ENCODE measurements at places on chromosomes 4 and X.
A peak's percentile ranks its signal among the peaks of the same experiment; 100 is the strongest.

DNA sequence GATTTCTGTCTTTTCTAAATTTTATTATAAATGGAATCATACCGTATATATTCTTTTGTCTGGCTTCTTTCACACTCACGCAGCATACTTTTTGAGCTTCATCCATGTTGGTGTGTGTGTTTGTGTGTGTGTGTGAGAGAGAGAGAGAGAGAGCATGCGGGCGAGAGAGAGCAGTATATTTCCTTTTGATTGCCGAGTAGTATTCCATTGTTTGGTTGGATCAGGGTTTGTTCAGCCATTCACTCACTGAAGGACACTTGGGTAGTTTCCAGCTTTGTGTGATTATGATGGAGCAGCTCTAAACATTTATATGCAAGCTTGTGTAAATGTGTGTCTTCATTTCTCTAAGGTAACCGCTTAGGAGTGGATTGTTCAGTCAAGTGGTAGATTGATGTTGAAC lies 3.1 kb upstream of the L1CAM start:
- no peak for DNase-seq

- no peak for DNase-seq
Observed at GRCh38 chr4:128525992-128526630, 238.5 kb upstream of the PGRMC2 start.

- peak; percentile 7 for DNase-seq
Observed at GRCh38 chrX:46325312-46325877, 219.8 kb downstream of the ZNF674 start.

- DNase-seq, result no peak
Observed at GRCh38 chr4:181508601-181509000, 734.6 kb upstream of the TENM3 start.

DNA sequence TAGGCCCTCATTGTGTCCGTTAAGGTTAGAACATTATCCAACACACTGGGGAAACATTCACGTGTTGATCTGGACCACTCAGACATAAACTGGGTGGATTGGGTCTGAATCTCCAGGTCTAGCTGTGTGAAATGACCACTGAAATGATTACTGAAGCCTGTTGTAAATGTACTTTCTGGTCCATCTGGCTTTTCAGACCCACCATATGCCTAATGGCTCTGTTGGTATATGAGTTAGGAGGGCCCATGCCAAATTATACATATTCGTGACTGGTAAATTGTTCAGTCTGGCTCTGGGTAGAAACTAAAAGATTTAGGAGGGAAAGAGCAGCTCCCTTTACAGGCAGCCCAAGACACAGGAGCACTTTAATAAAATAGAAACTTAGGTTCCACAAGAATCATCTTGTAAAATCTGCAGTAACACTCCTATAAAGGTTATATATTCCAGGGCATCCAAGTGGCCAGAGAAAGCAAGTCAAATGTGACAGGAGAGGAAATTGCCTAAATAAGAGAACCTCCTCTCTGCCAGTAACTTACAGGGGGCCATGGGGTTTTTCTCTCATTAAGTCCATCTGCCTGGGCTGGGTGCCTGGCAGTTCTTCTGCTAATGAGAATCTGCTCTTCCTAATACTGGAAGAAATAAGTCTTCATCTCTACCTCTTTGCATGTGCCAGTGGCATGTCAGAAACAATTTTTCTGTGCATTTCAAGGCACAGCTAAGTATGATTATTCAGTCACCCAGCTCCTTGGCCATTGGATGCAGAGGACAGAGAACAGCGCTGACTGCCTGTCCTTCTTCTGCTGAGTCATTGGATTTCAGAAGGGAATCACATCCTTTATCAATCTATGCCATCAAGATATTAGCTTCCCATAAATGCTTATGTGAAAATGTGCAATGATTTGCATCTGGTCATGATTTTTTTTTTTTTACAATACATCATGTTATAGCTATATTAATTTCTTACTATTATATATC lies 112.6 kb downstream of the GLRA2 start:
- no peak for DNase-seq

DNA sequence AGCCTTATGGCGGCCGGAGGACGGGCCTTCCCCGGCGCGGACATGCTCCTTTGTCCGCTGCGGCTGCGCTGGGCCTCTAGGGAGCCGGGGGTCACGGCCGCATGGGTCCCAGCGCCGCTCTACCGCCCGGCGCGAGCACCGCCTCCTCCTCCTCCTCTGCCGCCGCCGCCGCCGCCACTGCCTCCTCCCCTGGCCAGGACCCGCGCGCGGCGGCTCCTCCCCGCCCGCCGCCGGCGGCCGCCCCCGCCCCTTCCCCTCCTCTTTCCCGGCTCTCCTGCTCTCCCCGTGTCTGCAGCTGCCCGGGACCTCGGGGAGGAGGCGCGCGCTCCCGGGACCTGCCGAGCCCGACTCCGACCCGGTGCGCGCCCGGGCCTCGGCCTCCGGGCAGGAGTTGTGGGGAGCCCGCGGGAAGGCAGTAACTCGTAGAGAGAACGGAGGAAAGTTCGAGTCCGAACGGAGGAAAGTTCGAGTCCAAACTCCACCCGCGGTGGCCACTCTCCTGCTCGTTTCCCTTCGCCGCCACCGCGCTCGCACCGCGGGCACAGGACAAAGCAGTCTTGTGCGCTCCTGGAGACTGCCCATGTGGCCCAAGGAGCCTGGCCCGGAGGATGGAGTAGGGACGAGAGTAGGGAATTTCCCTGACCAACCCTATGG lies at the start of gene ADGRA3:
Gene ADGRA3, minus strand, starts transcription at position 179 of the 654 bp plus-strand sequence. CDS start 282 bp downstream, outside the sequence.
- DNase-seq, result no peak

DNA sequence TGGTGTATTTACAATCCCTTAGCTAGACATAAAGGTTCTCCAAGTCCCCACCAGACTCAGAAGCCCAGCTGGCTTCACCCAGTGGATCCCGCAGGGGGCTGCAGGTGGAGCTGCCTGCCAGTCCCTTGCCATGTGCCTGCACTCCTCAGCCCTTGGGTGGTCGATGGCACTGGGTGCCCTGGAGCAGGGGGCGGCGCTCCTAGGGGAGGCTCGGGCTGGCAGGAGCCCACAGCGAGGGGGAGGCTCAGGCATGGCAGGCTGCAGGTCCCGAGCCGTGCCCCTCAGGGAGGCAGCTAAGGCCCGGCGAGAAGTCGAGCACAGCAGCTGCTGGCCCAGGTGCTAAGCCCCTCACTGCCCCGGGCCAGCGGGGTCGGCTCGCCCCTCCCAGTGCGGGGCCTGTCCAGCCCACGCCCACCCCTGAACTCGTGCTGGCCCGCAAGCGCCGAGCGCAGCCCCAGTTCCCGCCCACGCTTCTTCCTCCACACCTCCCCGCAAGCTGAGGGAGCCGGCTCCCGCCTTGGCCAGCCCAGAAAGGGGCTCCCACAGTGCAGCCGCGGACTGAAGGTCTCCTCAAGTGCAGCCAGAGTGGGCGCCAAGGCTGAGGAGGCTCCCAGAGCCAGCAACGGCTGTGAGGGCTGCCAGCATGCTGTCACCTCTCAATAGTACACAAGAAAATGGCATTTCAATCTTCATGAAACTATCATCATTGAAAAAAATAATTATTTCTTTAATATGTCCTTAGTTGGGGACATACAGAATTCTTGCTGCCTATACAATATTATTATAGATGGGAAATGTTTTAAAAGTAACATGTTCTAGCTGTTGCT lies 189.1 kb downstream of the SLC7A11 start:
- no peak for DNase-seq

GRCh38 chr4:10245751-10246150 lies 129.2 kb upstream of the WDR1 start:
- no peak for DNase-seq

DNA sequence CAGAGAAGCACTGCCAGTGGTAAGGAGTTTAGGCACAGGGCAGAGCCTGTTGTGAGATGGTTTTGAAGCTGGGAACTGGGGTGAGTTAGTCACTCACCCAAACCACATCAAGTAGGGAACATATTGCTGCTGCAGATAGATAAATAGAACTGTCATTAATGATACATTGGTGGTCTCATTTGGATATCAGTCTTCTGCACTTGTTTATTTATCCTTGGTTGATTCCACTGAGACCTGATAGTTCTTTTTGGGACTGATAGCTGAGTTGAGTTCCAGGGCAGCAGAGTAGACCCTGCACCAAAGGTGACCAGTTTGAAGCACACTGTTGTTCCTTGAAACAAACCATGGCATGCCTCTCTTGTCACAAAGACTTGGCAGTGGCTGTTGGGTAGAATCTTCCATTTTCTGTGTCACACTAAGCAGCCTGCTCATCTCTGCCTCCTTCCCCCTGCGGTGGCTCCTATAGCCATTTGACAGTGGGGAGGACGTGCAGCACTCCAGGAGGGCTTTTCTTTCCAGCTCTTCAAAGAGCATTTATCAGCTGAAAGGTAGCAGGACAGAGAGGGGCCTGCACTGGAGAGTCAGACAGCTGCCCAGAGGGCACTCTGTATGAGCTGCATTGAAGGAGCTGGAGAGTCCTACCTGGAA lies 59.7 kb upstream of the TMEM164 start:
- DNase-seq, result no peak

GRCh38 chr4:168917138-168917779 lies 92.8 kb downstream of the CBR4 start:
- no peak for DNase-seq

- no peak for DNase-seq
Observed at GRCh38 chr4:114178392-114178791, 198.9 kb upstream of the ARSJ start.

DNA sequence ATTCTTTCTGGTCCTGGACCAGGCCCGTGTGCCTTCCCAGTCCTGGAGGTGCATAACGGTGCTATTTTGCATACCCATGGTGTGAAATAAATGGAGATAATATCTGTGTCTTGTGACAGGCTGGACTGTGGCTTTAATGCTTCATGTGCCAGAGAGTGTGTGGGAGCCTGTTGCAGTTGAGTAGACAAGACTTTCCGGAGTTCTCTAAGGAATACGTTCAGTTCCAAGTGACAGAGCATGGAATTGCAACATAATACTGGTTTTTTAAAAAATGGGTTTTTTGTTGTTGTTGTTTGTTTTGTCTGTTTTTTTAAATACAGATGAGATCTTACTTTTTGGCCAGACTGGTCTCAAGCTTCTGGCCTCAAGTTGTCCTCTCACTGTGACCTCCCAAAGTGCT lies 74.0 kb downstream of the HPRT1 start:
- DNase-seq, result no peak

DNA sequence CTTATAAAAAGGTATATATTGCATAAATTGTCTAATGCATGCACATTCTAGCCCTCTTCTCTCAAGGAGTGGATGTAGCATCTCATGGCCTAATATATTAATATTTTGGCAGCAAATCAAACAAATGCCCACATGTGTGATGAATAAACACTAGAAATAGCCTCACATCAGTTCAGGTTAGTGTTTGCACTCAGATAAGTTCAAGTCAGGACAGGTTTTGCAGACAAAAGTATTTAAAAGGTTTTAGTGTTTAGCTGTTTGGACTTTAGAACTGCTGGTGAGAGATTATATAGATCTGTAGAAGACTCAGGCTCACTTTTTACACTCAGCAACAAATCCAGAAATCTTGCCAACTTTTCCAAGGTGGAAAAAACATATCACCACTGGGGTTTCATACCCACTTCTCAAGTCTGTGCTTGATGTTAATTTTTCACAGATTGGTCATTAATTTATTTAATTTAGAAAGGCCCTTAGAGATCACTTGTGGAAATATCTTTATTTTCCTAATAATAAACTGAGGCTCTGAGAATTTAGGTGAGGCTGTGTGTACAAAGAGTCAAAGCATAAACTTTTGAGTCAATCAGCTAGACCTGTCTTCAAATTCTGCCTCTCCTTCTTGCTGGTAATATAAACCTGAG lies 362.6 kb downstream of the GASK1B start:
- DNase-seq, result no peak

DNA sequence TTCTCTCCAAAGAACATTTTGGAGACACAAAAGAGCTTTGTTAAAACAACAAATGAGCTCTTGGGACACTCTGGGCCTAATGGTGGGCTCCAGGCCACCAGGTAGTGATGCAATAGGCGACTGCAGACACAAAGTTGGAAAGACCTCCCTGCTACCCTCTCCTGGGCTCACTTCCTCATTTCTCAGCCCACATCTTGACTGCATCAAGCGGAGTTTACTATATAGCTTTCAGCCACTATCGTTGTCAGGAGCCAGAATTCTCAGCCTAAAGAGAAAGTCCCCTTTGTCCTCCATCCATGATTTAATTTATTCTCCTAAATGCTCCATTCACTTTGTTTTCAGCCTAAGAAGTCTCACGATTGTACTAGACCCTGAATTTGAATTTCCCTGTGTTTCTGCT lies 114.9 kb downstream of the EFHC2 start:
- DNase-seq, result no peak

DNA sequence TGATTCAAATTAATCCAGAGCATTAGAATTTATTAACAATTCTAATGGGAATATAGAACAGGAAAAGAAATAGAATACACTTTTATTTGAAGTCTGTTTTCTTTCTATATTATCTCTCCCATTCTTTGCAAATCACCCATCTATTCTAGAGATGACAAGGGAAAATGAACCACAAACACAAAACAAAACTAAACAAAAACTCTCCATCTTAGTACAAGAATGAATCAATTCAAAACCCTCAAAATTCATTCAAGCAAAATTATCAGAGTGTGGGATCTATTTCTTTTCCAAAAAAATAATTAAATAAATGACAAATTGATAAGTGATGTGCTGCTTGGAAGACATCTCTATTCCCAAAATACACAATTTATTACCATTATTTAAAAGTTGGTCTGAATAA lies 400.1 kb upstream of the NWD2 start:
- no peak for DNase-seq

DNA sequence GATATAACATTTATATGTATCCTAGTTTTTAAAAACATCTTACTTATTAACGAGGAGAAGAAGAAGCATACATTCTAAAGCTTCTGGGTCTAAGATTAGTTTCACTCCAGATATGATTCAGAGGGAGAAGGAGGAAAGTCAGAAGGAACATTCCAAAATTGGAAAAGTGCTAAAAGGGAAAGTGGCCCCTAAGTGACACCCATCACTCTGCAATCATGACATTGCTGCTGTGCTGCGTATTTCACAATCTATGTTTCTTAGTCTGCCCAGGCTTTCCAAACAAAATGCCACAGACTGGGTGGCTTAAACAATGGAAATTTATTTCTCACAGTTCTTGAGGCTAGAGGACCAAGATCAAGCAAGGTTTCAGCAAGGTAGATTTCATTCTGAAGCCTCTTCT lies 72.5 kb upstream of the ATOH1 start:
- no peak for DNase-seq

DNA sequence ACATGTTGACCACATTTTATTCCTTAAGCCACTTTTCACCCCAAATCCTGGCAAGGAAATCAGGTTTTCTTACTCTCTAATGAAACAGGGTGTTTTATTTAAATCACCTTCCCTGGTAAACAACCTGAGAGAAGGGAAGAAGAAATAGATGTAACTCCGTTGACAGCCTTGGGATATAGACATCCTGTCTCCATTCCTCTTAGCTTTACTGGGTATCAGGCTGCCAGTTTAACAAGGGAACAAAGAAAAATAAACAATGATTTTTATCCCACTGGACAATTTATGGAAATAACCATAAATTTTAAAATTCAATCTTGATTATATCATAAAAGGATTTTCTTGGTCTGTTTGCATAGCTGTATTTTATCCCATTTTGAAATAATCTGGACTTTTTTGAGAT lies 49.2 kb downstream of the EDNRA start:
- DNase-seq, result no peak

GRCh38 chr4:128191115-128191781 lies 96.4 kb downstream of the PGRMC2 start:
- DNase-seq, result peak; percentile 36

Data from stimulated activated CD8-positive, alpha-beta memory T cell treated with anti-CD3 and anti-CD28 coated beads, Interleukin-7, amount 100 ng/mL, for 24 hours (primary cell).